ENCODE measurements at places on chromosomes 5 and 9. TPM values are rescaled to one million over a fixed set of nuclear protein-coding genes. Genes with fewer than 3 reads are reported as not detected.
A peak's percentile ranks its signal among the peaks of the same experiment; 100 is the strongest.

RMI1 gene
- 8.2 TPM for total RNA-seq

- DNase-seq: peak; percentile 68
Observed at GRCh38 chr9:38389313-38389712, 3.2 kb upstream of the ALDH1B1 start.

DNA sequence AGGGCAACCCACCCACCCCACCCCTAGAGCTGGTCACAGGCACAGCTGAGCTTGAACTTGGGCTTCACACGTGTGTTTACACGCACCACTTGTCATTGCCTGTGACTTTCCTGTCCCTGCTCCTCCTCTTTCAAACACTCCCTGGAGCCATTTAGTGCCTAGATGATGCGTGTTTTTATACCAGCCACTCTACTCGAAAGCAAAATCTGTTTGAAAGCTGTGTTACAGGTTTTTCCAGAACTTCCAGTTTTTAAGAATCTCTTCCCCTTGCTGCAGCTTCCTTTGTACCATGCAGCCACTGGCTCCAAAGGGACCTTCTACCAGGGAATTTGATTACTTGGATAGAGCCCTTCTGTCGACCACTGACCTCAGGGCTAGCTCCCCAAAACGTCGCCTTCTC is 78.8 kb upstream of the SPRY4 start:
- DNase-seq: peak; percentile 78

GRCh38 chr9:91089405-91090129 is 272.2 kb downstream of the AUH start:
- peak; percentile 38 for DNase-seq

DNA sequence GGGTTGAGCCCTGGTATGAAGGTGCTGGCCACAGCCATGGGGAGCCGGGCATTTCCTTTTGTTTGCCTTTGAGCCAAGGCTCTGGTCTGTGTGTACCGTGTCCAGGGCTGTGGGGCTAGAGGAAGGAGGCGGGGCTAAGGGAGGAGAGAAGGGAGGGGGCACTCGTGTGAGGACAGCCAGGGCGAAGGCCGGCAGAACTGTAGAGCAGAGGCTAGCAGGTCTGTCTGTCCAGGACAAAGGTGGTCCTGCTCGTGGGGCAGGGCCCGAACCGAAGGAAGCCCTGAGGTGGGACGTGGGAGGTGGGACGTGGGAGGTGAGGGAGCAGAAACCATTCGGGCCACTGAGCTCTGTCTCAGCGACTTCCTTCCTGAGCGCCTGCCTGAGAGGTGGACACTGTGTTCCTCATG is 41.3 kb upstream of the TESK1 start:
- DNase-seq: peak; percentile 15

All from umbilical cord (tissue), 2 donors.